GM12864 (cell line): ENCODE measurements at places on chromosomes 3 and 15.
A peak's percentile ranks its signal among the peaks of the same experiment; 100 is the strongest.

DNA sequence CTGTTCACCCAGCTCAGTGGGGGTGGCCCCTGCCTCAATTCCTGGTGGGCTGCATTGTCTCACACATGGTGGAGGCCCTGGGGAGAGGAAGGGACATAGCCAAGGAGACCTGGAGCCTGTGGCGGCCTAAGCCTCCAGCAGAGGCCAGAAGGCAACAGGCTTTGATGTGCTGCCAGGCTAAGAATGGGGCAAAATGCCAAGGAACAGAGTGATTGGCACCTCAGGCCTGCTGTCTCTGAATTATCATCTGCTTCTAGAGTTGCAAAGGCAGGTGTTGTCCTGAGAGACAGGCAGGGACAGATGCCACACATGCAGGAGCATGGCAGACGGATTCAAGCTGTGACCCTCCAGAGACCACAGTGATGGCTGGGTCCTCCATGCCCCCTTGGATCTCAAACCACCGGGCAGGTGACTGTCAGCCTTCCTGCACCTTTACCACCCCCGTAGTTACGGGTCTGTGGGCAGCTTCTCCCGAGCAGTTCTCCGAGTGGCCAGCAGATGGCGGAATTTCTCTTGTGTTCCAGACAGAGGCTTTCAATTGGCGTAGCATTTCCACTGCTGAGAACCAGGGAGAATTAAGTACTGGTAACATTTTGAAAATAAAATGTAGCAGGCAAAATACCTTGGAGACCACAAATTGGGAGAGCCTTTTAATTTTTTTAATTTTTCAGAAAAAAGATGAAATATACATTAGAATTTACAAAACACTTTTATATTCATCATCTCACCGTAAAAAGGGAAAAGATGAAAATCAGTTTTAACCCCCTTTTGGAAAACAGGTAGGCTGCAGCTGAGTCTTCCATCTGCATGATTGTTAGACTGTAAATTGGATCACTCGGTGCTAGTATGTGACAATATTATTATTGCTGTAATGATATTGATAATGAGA lies 525.5 kb upstream of the CFAP20DC start:
- DNase-seq: peak; percentile 38

- DNase-seq: peak; percentile 31
These were observed 39.3 kb downstream of the RHCG start for GRCh38 chr15:89457086-89457485.

- no peak for DNase-seq
These were observed 53.1 kb downstream of the CACNA2D2 start for GRCh38 chr3:50450209-50450921.

GRCh38 chr3:10837849-10838248 lies 21.8 kb downstream of the SLC6A11 start:
- no peak for DNase-seq

DNA sequence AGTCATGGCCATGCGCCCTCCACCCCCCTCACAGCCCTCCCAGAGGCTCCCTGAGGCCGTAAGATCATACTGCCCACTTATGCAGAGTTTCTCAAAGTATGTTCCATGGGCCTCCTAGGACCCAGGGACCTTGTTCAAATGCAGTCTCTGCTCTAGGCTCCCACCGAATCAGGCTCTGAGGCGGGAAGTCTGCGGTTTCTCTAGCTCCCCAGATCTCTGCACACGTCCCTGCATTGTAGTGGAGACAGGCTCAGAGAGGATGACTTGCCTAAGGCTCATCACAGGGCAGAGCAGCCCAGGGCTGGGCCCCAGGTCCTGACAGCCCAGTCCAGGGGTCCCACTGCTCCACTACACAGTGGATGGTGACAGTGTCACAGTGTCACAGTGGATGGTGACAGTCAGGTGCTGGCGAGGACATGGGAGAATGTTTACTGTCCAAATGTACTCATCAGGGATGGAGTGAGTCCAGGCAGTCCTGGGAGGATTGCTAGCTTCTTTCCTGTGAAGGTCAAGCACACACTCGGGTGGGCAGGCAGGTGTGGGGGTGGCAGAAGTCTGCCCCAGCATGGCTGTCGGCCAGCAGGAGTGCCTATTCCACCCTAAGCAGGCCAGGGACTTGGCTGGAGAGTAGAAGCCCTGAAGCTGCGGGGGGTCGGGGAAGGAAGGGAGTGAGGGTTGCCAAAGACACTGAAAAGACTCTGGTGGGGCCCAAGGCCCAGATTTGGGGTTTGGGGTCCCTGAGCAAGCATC lies 12.4 kb downstream of the ANKRD63 start:
- no peak for DNase-seq

DNA sequence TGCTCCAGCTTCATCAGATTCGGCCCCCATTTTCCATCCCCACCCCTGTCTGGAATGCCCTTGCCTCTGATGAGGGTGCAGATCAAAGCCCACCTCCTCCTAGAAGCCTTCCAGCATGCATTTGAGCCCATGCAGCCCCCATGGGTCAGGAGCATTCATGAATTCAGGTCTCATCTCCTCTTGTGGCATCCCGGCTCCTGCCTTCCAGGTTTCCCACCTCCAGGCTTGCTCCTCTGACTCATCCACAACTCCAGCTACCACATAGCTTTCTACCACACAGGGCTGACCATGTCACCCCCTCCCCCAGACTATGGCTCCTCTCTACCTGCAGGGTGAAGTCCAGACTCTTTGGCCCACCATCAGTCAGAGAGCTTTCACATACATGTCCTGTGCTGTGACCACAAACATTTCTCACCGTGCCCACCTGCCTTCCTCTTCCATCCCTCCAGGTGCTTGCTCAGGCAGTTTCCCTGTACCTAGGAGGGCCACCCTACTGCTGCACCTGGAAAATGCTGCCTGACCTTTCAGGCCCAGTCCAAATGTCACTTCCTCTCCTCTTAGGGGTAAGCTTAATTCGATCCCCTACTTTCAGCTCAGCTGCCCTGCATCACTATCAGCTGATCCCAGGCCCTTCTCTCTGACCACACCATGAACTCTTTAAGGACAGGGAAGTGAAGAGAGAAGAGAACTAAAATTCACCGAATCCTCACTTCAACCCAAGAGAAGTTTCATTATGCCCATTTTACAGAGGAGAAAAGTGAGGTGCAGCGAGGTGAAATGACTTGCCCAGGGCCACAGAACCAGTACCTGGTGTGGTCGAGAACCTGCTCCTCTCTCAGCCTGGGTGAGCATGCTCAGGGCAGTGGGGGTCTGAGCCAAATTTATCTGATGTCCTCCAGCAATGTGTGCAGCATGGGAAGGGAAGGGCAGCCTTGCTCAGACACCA lies 13.7 kb upstream of the FGD5 start:
- DNase-seq: no peak

GRCh38 chr3:119257654-119258410 lies 17.2 kb upstream of the B4GALT4 start:
- DNase-seq: peak; percentile 54

DNA sequence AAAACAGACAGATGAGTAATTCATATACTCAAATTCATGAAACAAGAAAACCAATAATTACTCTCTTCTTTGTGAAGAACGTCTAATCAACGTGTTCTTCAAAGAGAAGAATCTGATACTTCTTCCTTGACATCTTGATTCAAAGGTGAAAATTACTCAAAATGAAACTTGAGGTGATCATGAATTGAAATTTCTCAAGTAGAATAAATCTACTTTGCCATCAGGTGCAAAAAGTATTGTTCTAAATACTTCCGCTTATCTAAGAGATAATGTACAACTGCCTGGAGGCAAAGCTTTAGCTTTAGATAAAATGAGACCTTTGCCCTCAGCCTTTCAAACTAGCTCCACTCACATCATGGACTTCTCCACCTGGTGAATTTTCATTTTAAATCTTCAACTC lies 13.9 kb upstream of the XXYLT1 start:
- DNase-seq: no peak

DNA sequence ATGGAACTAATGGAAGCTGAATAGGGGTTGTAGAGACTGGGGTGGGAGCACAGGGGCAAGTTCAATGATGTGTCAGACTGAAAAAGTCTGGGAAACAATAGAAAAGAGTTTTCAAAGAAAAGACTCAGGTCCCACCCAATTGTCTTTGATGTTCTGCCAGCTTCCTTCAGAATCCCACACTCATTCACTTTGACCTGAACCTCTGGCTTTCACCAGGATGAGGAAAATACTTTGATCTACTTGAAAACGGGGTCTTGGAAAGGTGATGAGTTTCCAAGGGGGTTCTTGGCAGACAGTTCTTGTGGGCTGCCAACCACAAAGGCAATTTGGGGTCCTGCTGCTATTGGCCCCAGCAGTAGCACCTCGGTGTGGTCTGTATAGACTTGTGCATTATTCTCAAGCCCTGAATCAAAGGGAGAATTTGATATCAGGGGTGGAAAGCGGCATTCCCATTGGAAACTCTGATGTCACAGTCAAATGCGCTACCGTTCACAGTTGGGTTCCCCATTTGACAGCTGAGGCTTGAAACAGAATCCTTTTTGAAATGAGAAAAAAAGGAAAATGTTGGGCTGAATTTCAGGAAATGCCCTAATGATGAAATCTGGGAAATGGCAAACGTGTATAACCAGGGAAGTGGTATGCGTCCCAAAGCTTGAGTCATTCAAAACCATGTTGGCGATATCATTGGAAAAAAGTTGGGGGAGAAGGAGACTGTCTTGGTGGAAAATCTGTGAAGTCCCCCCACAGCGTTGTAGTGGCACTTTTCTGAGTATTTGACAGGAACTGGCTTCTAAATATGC lies 229.2 kb upstream of the LRTM1 start:
- no peak for DNase-seq

- DNase-seq: no peak
These were observed 533.2 kb downstream of the GRM7 start for GRCh38 chr3:7393944-7394605.

DNA sequence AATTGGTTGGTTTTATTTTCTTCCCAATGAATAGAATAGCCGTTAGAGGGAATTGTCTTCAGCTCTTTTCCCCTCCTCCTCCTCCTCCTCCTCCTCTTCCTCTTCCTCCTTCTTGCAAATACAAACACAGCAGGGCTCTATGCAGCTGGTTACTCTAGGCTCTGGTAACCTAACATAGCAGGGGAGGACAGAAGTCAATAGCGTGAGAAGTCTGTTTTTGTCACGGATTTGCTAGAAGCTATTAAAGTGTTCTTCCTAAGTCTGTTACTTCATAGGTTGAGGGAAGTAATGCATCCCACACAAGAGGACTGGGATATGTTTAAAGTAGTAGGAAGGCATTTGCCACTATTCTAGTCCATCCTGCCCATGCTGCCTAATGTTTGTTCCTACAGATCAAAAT lies 374.7 kb upstream of the TPRG1 start:
- no peak for DNase-seq

GRCh38 chr3:180239939-180240338 lies 203.2 kb upstream of the PEX5L start:
- no peak for DNase-seq

GRCh38 chr15:63025460-63025859 lies 17.1 kb upstream of the TPM1 start:
- no peak for DNase-seq

DNA sequence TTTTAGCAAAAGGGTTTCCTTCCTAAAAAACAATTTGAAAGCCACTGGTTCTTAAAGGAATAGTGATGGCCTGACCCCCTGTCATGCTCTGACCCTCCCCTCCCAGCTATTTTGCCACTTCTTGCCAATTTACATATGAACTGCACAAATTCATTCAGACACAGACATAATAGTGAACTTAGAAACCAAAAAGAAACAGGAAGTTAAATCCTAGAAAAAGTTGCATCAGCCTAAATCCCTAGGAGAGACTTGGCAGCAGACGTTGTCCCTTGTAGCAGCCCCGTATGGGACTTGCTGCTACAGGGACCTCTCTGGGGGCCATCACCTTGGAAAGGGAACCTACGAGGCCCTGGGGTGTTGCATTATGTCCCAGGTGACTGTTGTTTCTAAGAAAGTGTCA lies 14.3 kb upstream of the PDE8A start:
- no peak for DNase-seq

- no peak for DNase-seq
These were observed 18.8 kb downstream of the ATG7 start for GRCh38 chr3:11290743-11291680.

DNA sequence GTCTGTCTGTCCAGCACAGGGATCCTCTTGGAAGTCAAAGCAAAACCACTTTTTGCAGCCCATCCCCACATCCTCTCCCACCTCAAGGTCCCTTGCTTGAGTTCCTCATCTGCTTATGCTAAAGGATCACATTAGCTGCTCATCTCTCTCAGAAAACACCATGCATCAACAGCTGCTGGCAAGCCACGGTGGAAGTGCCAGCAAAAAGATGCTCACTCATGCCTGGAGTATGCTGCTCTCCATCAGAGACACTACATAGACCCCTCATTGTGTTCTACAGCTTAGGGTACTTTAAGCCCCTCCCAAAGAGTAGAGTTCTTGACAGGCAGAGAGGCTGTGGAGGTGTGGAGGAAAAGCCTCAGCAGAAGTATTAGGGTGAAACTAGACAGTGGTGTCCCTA lies 94.6 kb upstream of the COL8A1 start:
- DNase-seq: no peak

DNA sequence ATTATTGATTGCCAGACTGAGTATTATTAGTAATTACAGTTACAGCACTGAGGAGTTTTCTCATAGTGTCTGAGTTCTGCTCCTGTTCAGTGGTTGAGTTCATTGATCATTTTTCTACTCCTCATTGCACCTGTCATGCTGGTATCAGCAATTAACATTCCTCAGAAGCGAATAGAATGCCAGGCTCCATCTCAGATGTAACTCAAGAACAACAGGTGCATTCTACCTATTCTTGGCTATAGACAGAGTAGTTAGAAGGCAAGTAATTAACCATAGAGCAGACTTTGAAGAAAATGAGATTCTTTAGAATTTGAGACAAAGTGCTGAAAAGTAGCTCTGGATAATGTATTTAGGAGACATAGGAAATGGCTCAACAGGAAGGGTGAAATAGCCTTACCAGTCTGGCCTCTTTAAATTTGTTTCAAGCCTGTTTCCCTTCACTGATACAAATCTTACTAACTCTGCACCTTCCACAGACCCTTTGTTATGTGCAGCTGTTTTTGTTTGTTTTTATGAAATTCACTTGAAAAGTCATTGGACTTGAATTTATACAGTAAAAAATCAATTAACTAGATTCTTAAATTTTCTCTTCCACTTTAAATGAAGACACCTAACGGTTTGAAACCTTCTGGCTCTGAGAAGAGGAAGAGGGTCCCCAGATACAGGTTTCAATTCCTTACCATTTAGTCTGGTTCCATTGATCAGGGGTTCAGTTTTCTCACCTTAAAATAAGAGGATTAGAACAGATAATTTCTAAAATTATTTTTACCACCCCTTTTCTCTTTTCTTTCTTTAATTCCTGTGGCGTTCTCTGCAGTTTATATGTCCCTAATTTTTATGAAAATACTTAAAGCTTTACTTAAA lies 109.6 kb downstream of the FNDC3B start:
- DNase-seq: no peak

DNA sequence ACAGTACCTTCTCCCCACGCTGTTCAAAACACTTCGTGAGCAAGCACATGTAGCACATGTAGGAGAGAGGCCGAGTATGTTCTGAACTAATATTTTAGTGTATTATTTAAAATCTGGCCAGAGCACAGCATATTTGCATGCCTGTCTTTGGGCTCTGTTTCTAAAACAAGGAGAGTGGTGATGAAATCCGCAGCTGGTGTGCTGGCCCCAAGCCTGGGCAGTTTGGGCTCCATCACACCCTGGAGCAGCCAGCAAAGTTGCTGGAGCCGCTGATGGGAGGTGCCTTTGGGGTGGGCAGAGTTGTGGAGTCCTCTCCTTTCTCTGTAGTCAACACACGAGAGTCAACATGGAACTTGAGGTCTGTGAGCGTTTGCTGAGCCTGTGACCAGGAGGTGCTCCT lies 116.6 kb downstream of the SLCO3A1 start:
- DNase-seq: no peak
